Effector memory CD4-positive, alpha-beta T cell (primary cell): ENCODE measurements at places on chromosomes 12 and 14.
A peak's percentile ranks its signal among the peaks of the same experiment; 100 is the strongest.

DNA sequence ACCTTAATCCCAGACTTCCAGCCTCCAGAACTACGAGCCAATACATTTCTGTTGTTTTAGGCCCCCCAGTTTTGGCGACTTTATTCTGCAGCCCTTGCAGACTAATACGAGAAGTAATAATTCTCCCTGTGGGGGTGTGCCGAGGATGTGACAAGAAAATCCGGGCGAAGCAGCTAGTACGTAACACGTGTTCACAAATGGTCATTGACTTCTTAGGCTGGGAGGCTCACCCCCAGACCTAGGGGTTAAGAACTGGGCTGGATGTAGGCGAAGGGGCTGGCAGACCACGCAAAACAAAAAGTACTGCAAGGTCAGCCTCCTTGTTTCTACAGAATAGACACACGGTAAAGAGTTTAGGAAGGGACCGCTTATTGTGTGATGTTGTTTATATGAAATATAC is 69.8 kb upstream of the ESRRB start:
- no peak for DNase-seq

- no peak for DNase-seq
These were observed at the start of gene FGF6 for GRCh38 chr12:4445156-4446101. TSS of gene FGF6 (minus strand) at chr12:4445815. CDS start at chr12:4445570, 245 bp downstream.

- DNase-seq, result no peak
These were observed 90.9 kb downstream of the SRGAP1 start for GRCh38 chr12:63935361-63935760.

- DNase-seq, result no peak
These were observed 26.6 kb downstream of the UBE3B start for GRCh38 chr12:109504068-109504467.

DNA sequence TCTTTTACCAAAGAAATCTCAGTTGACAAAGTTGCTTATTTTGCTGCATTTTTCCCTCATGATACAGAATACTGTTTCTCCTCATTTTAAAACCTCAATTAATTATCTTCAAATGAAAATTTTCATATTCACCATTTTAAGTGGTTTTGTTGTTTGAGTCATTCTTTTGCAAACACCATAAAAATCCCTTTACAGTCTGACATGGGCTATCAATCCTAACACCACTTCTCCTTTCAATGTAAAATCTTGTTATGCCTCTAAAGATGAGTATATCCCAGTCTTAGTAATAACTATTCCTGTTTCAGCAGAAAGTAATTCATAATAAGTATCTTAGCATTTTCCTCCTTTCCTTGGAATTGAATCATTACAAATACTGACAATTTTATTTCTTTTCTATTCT is 192.2 kb downstream of the SYT1 start:
- no peak for DNase-seq

DNA sequence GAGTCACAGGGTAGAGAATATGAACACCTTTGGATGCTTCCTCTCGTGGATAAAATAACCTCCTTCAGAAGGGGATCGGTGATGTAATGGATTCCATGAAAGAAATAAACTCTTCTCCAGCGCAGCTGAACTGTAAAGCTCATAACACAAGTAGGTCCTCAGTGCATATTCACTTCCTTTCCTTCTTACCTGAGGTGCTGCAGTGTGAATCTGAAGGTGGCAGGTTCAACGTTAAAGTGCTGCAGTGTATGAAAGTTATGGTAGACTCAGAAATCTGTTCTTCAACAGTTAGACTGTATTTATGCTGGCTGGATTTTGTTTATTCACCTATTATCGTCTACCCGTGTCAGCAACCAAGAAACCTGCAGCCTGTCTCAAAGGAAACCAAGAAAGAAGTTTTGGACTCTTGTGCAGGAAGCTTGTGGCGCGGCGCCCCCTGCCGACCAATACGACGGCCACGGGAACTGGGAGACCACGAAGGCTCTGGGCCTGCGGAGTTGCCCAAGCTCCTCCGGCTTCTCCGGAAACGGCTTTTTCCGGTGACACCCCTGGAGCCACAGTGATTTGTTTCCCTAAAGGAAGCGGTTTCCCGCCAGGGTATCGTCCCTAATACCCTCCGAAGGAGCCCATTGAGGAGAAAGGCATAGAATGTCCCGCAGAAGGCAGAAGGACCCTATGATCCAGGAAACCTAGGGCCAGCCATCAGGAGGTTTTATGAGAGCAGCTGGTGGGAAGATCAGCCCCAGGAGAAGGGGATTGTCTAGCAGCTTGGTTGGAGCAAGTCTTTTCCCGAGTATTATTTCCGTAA is 17.6 kb upstream of the RNASE3 start:
- DNase-seq, result peak; percentile 38

- no peak for DNase-seq
These were observed 2.1 kb downstream of the RNASE13 start for GRCh38 chr14:21032326-21033132.

GRCh38 chr12:132116709-132117557 is 27.2 kb downstream of the DDX51 start:
- DNase-seq, result no peak

DNA sequence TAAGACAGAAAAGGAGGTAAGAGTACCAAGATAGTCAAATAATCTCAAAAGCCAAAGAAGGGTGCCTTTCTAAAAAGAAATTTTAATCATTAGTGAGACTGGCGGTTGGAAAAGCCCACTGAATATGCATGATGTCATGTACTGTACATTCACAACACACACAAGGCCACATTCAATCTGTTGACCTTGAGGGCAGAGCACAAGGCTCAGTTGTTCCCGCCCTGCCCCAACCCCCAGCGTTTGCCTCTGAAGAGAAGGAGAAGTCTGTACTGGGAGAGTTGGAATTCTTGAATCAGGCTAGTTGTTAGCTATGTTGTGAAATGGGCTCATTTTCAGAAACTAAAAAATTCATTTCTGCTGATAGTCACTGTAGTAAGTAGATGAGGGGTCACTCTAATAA is 50.2 kb upstream of the NID2 start:
- DNase-seq, result no peak
